ENCODE measurements at places on chromosomes 1 and 21.

- DNase-seq = no peak
Measured at GRCh38 chr1:201739492-201740085, 89.4 kb upstream of the IPO9 start.

DNA sequence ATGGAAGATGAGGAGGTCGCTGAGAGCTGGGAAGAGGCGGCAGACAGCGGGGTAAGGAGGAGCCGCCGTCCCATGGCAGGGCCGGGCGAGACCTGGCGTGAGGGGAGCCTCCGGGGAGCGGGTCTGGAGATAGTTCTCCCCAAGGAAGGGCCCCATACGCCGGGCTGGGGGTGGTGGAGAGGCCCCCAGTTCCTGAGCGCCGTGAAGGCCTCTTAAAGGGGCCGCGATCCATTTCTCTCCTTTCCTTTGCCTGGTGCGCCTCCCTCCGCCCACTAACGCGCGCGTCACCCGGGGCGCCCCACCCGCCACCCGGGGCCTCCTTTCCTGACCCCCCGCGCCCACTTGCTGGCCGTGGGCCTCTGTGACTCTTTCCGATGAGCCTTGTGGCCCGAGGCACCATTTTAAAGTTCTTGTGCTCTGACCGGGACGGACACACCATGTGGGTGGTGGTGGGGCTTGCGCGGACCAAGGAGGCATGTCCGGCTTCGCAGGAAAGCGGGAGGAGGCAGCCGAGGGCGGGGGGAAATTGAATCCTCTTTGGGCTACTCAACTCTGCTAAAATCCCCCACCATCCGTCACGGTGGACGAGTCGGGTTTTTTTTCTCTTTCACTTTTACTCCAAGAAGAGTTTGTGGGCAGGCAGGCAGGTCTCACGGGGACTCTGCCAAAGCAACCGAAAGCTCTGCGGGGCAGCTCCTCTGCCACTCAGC, 371 bp downstream of the SZRD1 start:
- peak; percentile 57 for DNase-seq

DNA sequence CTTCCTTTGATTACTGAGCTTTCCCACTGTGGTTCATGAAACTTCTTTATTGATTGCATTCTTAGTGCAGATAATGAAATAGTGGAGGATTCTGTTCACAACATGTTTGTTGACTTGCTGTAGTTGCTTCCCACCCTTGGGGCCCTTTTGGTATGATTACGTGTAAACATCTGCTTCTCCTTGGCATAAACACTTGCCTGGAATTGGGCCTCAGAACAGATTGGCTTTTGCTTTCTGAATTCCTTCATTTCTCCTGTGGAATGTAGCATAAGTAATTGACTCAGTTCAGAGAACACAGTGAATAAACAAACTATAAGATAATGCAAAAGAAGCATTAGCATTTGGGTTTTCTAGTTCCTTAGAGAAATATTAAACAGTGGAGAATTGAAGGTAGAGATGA, 59.5 kb upstream of the LAMC2 start:
- DNase-seq = no peak

- DNase-seq = peak; percentile 31
Measured at GRCh38 chr21:26909972-26910371, 56.9 kb downstream of the ADAMTS5 start.

DNA sequence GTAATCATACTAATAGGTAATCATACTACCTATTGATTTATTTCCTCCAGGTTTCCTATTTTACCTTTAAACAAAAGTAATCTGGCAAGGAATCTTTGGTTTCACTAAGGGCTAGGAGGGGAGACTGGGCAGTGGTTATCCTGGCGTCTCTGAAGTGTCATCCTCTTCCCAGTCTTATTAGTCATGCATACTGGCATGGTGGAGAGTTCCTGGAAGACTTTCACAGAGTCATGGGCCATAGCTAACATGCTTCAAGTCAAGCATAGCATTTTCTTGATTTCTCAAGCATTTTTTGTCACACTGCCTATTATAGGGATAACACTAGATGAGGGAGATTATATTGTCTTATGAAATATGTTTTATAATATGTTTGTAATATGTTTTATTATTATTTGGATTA, 64.0 kb upstream of the ASB17 start:
- no peak for DNase-seq

DNA sequence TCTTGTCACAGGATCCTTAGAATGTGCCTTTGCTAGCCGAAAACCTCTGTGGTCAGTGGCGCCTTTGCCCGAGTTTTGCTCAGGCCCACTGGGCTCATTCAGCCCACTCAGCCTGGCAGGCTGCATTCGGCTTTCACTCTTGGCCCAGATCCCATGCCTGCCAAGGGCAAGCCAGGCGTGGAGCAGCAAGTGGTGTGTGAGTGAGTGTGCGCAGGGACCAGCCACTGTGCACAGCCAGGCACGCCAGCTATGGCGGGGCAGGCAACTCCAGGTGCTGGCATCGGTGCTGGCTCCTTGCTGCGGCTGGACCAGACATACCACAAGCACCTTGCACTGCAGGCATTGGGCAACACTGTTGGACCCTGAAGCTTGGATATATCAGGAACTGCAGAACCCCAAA, 1145.1 kb upstream of the NCAM2 start:
- no peak for DNase-seq

- DNase-seq = no peak
Measured at GRCh38 chr1:6350416-6351088, 43.0 kb downstream of the ACOT7 start.

DNA sequence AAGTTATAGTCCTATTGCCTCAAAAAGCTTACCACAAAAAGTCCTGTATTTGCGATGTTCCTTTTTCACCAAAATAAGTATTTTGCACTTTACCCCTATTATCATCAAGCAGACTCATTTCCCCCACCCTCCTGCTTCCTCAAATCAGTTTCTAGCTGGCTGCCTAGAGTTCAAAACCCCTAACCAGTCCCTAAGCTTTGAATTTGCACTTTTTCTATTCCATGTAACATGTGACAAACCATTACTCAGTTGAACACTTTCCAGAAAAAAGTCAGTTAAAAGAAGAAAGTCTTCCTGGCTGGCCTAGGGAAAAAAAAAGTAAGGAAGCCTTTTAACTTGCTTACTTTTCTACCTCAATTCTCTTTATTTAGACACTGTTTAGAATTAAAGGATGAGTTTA, 8.2 kb downstream of the CEP170 start:
- no peak for DNase-seq

GRCh38 chr1:172622541-172622940, 36.4 kb upstream of the FASLG start:
- DNase-seq = no peak

- no peak for DNase-seq
Measured at GRCh38 chr1:231335663-231336602, 1.7 kb downstream of the EXOC8 start.

- DNase-seq = no peak
Measured at GRCh38 chr1:182331387-182331786, 60.2 kb downstream of the GLUL start.

DNA sequence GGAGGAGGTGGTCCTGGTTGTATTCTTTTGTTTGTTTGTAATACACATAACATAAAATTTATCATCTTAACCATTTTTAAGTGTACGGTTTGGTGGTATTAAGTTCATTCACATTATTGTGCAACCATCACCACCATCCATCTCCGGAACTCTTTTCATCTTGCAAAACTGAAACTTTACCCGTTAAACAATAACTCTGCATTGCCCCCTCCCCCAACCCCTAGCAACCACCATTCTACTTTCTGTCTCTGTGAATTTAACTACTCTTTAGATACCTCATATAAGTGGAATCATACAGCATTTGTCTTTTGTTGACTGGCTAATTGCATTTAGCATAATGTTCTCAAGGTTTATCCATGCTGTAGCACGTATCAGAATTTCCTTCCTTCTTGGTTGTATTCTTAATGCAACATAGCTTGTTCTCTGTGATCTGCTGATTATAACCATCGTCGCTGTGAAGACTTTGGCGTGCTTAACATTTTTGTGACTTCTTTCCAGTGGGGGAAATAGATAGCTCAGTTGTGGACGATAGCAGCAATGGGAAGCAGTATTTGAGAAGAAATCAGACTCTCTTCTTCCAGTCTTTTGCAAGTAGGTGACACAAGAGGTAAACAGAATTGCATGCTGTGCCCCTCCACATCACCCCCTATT, 117.5 kb upstream of the HOOK1 start:
- no peak for DNase-seq

GRCh38 chr1:181318022-181318857, 165.1 kb upstream of the CACNA1E start:
- no peak for DNase-seq

GRCh38 chr1:225366552-225366951, 61.3 kb downstream of the LBR start:
- no peak for DNase-seq

DNA sequence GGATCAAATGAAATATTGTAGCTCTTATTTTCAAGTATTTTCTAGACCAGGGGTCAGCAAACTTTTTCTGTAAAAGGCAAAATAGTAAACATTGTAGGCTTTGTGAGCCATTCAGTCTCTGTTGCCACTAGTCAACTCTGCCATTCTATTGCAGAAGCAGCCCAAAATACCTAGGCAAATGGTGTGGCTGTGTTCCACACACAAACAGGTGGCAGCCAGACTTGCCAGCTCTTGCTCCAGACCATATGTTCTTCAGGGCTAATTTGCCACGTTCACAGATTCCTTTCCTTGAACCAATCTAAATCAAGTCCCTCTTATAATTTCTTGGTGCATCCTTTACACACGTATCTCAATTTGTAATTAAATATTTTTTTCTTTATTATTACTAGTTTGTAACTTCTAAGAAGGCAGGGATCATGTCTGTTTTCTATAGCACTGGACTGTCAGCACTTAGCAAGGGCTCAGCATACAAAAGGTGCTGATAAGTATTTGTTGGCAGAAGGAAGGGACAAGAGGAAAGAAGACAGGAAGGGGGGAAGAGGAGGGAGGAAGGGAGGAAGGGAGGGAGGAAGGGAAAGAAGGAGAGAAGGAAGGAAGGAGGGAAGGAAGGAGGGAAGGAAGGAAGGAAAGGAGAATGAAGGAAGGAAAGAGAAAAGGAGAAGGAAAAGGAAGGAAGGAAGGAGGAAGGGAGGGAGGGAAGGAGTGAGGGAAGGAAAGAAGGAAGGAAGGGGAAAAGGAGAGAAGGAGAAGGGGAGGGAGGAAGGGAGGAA, 106.5 kb upstream of the EDEM3 start:
- DNase-seq = no peak

- no peak for DNase-seq
Measured at GRCh38 chr1:223715604-223716172, 3.3 kb downstream of the CAPN2 start.

GRCh38 chr1:33004613-33005012, 32.1 kb downstream of the AK2 start:
- no peak for DNase-seq

DNA sequence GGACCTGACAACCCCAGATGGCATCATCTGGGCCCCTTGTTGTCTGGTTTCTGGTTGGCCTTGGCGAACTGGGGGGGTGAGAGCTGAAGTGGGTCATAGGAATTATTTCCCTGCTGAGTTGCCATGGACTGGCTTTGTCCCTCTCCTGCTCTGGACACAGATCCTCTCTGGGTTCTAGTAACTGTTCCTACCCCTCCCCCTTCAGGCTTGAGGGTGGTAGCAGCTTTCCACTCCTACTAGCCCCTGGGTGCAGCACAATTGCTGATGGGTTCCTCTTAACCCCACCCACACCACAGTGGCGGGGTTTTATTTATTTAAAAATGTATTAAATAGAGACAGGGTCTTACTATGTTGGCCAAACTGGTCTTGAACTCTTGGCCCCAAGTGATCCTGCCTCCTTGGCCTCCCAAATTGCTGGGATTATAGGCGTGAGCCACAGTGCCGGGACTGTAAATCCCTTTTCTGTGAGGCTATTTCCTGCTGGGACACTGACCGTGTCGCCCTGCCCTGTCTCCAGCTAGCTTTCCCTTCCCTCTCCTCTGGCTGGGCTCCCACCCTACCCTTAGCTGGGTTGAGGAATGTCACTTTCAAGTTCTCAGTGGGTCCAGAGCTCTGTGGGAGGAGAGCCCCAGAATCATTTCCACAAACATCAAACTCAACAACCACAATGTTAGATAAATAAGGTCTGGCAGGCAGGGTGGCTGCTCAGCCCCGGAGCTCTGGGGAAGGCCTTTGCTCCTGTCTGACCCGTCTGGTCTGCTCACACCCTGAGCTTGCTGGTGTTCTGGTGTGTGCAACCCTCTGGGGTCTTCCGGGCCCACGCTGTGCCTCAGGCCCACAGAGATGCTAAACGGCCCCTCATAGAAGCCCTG, 112.7 kb upstream of the WNT4 start:
- no peak for DNase-seq

- no peak for DNase-seq
Measured at GRCh38 chr1:22133247-22133930, 9.5 kb downstream of the WNT4 start.

GRCh38 chr1:207316622-207317391, 4.7 kb upstream of the CD55 start:
- no peak for DNase-seq

DNA sequence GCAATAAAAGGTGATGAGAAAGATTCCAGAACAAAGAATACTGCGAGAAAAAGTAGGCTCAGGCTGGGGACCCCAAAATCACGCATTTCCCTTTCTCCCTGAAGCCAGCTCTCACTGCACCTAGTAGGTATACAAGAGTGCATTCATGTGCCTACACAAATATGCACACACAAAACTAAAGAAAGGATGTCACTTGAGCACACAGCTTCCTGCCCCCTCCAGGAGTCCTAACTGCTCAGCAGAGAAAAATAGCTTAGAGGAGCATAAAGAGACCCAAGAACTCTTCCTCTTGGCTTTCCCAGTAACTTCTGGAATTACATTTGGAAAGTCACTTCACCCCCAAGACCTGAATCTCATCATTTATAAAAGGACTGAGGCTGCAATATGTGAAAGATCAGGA, 38.0 kb downstream of the JAK1 start:
- no peak for DNase-seq

GRCh38 chr1:230971771-230972170, 6.9 kb downstream of the TTC13 start:
- DNase-seq = no peak

GRCh38 chr1:216894494-216894893, 171.3 kb upstream of the ESRRG start:
- no peak for DNase-seq

DNA sequence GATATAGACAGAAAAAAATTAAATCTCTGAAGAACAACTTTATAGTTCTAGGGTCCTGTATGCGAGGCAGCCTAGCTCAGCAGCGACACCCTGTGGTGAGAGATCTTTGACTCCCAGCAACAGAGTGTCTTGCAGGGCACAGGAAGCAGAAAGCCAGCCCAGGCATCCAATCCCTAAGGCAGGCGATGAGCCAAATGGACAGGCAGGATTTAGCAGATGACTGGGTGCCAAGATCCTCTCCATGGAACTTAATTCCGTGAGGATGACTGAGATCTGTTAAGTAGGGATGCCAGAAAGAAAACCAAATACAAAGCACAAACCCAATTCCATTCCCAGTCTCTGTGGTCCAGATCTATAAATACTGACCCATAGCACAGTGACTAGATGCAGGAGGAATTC, 38.8 kb downstream of the HLCS start:
- peak; percentile 84 for DNase-seq

DNA sequence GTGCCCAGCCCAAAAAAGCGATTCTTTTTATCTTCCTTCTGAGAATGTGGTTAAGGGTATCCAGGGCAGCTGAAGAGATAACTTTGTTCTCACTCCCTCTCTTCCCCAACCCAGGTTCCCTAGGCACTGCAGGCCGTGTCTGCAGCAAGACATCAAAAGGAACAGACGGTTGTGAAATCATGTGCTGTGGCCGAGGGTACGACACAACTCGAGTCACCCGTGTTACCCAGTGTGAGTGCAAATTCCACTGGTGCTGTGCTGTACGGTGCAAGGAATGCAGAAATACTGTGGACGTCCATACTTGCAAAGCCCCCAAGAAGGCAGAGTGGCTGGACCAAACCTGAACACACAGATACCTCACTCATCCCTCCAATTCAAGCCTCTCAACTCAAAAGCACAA, 11.4 kb downstream of the WNT2B start:
- no peak for DNase-seq
